CD4-positive, alpha-beta T cell treated with Interleukin-2 at 100 ng/mL for 4 hours (primary cell): ENCODE measurements at places on chromosomes 3 and 15.

DNA sequence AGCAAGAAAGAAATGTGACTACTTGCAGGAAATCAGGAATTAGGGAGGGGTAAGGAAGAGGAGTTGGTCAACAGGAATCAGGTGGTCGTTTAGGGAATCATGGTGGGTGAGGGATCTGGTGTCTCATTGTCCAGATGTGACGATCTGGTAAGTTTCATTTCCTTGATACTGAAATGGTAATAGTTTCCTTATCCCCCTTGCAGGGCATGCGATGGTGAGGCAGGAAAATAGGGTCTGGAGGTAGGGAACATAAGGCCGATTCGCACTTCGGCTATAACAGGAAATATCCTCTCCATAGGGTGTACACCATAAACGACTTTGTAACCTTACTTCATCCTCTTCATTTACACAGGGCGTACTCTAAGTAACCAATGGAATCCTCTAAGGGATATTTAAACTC, 574 bp upstream of the LRRC34 start:
- DNase-seq: no peak

DNA sequence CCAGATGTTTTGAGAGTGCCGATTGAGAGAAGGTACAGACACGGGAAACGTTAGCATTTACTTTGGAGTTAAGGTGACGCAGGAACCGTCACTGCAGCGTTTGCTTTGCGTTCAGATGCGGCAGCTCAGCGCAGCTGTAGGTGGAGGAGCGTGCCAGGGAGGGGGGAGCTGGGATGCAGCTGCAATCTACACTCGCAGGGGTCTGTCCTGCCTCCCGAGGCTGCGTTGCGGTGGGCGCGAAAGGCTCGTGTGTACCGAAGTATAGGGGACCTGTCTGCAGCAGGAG, 425 bp upstream of the FYTTD1 start:
- peak; percentile 60 for DNase-seq

- DNase-seq: no peak
Observed at GRCh38 chr3:58948018-58948417, 101.8 kb downstream of the CFAP20DC start.

GRCh38 chr3:13712682-13713180, 163.8 kb downstream of the FBLN2 start:
- no peak for DNase-seq

GRCh38 chr15:32899126-32899596, 181.4 kb downstream of the GREM1 start:
- no peak for DNase-seq

DNA sequence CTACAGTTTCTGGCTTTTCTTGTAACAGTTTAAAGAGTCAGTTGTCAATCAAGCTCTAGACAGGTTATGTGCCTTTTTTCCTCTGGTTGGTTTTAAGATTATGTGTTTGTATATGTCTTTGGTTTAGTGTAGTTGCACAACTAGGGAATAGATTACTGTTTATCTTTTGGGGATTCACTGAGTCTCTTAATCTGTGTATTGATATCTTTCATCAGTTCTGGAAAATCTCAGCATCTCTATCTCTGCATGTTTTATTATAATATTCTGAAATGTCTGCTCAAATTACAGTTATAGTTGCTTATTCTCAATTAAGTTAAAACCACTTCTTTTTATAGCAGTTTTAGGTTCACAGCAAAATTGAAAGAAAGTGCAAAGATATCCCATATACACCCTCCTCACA, 14.3 kb downstream of the DUT start:
- DNase-seq: no peak

- DNase-seq: no peak
Observed at GRCh38 chr15:71747128-71748083, 62.9 kb upstream of the NR2E3 start.

GRCh38 chr3:128413003-128413370, 53.7 kb downstream of the DNAJB8 start:
- no peak for DNase-seq
